ENCODE measurements at places on chromosomes 2 and 18.
A peak's percentile ranks its signal among the peaks of the same experiment; 100 is the strongest.

DNA sequence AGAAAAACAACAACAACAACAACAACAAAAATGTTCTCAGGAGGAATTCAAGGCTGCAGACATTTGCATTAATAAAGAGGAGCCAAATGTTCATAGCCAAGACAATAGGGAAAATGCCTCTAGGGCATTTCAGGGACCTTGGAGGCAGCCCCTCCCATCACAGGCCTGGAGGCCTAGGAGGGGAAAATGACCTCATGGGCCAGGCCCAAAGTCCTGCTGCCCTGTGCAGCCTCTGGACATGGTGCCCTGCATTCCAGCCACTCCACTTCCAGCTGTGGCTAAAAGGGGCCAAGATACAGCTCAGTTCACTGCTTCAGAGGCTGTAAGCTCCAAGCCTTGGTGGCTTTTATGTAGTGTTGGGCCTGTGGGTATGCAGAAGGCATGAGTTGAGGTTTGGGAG lies 314.5 kb downstream of the CYRIA start:
- no peak for DNase-seq

DNA sequence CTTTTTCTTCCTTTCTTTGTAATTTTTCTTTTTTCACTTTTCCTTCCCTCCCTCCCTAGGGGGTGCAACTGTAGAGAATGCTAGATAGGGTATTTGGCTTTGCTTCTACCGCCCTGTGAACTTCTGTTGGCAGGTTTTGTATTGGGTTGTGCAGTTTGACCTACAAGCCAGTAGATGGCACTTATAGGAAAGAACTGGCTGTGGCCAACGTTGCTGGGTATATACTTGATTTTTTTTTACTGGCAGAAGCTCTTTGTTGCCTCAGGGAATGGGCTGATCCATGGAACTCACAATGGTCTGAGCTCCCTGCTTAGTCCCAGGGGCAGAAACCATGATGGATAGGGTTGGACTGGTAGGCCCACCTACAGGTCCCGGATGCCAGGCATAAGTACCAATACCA lies 1019.5 kb upstream of the LRRTM1 start:
- DNase-seq: no peak

- no peak for DNase-seq
Measured at GRCh38 chr2:29130295-29130694, 15.1 kb downstream of the CLIP4 start.

DNA sequence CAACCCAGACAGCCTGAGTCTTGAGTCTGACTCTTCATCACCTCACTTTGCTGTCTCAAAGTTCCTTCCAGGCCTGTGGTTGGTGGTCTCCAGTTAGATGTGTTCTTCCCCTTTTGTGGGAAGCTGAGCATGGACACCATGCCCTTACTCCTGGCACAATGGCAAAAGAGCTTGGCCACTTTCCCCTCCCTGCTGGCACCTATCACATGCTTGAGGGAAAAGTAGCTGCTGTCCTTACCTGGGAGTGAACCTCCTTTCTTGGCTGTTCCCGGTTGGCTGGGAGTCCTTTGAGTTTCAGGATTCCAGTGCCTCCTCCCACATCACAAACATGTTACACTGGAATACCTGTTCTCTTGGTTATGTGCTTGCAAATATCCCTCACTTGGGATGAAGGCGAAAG lies 97.8 kb downstream of the GATA6 start:
- no peak for DNase-seq

DNA sequence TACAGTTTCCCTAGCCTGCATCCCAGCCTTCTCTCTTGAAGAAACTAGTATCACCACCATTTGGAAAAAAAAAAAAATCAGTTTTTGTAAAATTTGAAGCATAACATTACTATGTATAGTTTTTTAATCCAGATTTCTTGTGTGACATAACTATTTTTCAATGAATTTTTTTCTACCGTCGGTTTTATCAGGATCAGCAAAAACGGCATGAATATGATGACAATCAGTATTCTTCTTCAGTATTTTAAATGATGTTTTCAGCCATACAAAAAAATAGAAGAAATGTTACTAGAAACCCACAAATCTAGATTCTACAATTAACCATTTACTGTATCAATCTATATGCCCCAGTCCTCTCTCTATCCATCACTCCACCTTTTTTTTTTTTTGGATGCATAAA lies 103.9 kb downstream of the MGAT5 start:
- DNase-seq: no peak

DNA sequence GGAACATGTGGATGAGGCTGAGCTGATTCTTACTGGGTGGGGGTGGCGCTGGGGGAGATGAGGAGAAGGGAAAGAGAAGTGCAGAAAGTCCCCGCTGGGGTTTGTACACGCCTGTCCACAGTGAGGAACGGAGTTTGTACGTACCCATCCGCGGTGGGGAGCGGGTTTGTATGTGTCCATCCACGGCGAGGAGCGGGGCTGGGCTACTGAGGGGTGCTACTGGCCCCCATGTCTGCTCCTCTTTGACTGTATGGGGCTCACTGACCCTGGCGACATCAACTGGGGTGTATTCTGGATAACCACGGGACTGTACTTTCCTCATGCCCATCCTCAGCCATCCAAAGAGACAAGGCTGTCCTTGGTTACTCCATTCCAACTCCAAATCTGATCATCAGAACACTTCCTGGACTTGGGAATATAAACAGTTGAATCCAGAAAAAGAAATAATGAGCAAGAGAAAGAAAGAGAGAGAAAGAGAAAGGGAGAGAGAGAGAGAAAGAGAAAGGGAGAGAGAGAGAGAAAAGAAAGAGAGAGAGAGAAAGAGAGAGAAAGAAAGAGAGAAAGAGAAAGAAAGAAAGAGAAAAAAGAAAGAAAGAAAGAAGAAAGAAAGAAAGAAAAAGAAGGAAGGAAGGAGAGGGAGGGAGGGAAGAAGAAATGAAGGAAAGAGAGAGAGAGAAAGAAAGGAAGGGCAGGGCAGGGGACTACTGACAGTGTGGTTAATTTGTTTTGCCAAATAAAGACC lies 21.0 kb downstream of the MAL start:
- no peak for DNase-seq

DNA sequence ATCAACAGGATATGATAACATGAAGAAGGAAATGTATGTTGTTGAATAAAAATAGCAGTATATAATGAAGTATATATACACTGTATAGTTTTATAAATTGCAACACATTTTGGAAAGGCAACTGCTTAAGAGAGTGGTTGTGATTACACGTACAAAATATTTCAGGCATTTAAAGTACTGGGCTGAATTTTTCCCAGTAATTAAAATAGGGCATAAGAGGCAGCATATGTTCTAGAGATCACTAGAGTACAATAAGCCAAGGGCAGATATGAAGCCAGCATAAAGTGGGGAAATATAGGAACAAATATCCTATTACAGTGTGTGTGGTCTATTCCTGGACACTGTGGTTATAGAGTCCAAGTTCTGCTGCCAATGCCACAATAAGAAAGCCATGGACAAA lies 14.1 kb downstream of the DPP10 start:
- DNase-seq: no peak

- DNase-seq: no peak
Measured at GRCh38 chr2:29064346-29064715, 10.0 kb downstream of the PCARE start.

DNA sequence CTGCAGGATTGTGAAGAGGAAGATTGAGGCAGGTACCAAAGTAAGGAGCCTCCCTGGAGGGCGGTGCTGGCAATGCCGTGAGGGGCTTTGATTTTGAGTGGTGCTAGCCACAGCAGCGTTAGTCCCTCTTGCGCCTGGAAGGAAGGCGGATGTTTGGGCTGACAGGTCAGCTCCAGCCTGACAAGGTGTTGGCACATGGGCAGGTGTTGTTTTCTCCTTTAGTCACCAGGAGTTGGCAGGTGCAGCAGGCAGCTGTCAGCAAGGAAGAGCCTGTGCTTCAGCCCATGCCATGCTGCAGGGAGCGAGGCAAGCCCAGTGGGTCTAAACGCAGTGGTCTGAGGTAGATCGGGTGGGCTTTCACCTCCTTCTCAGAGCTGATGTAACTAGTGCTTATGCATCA lies 8.5 kb downstream of the SEC11C start:
- DNase-seq: no peak

DNA sequence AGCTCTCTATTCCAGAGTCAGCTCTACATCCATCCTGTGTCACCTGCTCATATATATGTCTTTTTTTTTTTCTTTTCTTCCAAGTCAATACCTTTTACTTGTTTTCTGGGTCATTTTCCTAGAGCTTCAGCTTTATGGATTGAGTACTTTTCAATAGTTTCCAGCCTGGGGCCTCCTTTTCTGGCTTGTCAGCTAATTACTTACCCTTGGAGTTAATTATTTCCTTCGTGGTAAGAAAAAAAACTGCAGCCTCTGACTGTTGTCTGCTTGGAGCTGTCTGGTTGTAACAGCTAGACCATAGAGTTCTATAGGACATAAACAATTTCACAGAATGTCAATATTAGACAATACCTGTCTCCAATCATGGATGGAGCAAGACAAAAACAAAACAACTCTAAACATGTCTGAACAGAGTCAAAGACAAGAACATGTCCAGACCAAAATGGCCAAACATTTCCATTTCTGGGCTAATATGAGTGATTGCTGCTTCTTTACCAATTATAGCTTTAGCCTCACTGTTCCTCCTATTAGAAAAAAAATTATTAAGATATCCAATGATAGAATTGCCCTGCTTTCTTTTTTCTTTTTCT lies 643.1 kb downstream of the SLC4A3 start:
- DNase-seq: no peak

- DNase-seq: no peak
Measured at GRCh38 chr2:40450066-40450795, 1.7 kb downstream of the SLC8A1 start.

DNA sequence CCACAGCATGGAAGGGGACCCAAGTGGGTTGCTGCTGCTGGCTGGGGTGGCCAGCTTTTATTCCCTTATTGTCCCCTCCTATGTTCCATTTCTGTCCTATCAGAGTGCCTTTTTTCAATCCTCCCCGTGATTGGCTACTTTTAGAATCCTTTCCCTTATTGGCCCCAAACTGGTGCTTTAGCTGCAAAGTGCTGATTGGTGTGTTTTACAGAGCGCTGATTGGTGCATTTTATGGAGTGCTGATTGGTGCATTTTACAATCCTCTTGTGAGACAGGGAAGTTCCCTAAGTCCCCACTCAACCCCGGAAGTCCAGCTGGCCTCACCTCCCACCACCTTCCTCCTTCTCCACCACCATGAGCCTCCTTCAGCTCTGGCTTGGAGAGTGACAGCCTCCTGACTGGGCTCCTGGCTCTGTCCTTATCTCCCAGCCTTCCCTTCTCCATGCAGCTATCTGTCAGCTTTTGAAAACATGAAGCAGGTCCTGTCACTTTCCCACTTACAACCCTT lies 20.7 kb upstream of the PLB1 start:
- DNase-seq: no peak

GRCh38 chr2:191622374-191623320 lies 55.3 kb upstream of the NABP1 start:
- no peak for DNase-seq

- no peak for DNase-seq
Measured at GRCh38 chr18:33960417-33960816, 264.3 kb downstream of the NOL4 start.

- DNase-seq: no peak
Measured at GRCh38 chr2:19688059-19688458, 213.7 kb downstream of the TTC32 start.

DNA sequence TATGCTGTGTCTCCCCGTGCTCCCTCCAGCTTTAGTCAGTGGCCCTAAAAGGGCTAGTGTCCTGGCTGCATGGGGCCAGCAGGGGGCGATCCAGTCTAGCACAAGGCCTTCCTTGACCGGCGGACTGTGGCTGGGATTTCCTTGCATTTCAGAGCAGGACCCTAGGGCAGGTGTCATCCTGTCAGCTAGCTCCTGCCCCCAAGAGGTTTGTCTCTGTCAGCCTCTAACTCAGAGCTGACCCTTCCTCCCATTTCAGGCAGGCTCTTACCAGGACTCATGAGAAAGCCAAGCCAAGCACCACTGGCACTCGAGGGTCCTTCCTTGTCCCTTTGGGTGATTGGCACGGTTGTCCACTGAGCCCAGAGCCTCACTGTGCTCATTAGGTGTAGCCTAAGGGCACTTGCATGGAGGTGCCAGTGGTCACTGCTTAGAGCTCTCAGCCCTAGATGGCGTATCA lies 140.3 kb downstream of the RPIA start:
- peak; percentile 58 for DNase-seq

GRCh38 chr18:77079954-77080682 lies 52.5 kb downstream of the MBP start:
- DNase-seq: no peak

- no peak for DNase-seq
Measured at GRCh38 chr18:59229191-59229590, 9.2 kb downstream of the GRP start.

GRCh38 chr18:47727409-47727808 lies 203.1 kb downstream of the SMAD2 start:
- DNase-seq: no peak

DNA sequence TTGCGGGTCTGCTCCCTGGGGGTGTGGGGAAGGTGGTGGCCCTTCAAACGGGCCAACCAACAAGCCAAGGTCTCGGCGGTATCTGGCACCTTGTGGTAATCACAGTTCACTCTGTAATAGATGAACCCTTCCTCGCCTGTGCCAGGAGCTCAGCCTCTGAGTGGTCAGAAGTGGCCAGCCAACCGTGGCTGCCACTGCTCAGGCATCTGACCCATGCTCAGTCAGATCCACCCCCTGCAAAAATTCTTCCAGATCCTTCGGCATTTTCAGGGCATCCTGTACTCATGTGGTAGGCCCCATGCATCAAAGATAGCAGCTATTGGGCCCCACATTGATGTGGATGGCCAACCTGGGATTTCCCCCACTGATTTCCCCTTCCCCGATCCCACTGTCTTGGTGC lies 39.6 kb upstream of the SERPINE2 start:
- DNase-seq: no peak

DNA sequence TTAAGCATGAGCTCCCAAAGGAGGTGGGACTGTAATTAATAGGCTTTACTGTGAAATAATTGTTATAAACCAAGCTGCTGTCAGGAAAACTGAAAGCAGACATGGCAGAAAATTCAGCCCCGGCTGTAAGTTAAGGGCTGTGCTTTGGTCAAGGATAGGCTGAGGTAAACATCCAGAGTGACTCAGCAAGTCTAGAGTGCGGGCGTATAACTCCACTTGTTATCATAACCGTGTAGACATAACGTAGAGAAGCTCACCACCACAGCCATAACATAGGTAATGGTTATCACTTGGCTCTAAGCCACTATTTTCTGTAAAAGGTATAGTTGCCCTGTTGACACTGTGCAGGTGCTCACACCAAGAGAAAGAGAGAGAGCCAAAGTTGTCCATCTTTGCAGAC lies 316.8 kb downstream of the DCDC2C start:
- DNase-seq: no peak

Measured in stimulated activated effector memory CD8-positive, alpha-beta T cell treated with anti-CD3 and anti-CD28 coated beads, Interleukin-12 subunit alpha, Interleukin-12 subunit beta, amount 100 ng/mL, for 72 hours (primary cell).